ENCODE measurements at places on chromosomes 1 and 21.

GRCh38 chr1:223706077-223706973 is 6.0 kb upstream of the CAPN2 start:
- no peak for DNase-seq

GRCh38 chr1:6600410-6601048 is 2.1 kb downstream of the KLHL21 start:
- no peak for DNase-seq

- no peak for DNase-seq
Measured at GRCh38 chr1:210841926-210842625, 291.9 kb downstream of the KCNH1 start.

GRCh38 chr1:209931141-209931540 is 6.9 kb upstream of the SYT14 start:
- DNase-seq = no peak

GRCh38 chr1:192713921-192714320 is 78.0 kb downstream of the RGS13 start:
- DNase-seq = no peak

Measured in T-cell (primary cell).